ENCODE measurements at places on chromosomes 6 and 20. TPM values are rescaled to one million over a fixed set of nuclear protein-coding genes. Genes with fewer than 3 reads are reported as not detected.
A peak's percentile ranks its signal among the peaks of the same experiment; 100 is the strongest.

The SLPI gene
- not detected for polyA plus RNA-seq

GRCh38 chr6:127186889-127187288 lies 68.4 kb downstream of the RSPO3 start:
- H3K27ac ChIP-seq = no peak overlapping the region
- peak; percentile 18 for DNase-seq
- no peak overlapping the region for H3K4me3 ChIP-seq
- H3K4me1 ChIP-seq = no peaks in the 10 kb centered on the region
- H3K27me3 ChIP-seq = peaks cover 10% of the 10 kb centered on the region

The SLC35F1 gene
- polyA plus RNA-seq = not detected

GRCh38 chr6:43627008-43627825 lies 1.8 kb downstream of the GTPBP2 start:
- H3K4me1 ChIP-seq = peaks cover 49% of the 10 kb centered on the region
- peak overlapping the region; percentile 79 for H3K27ac ChIP-seq
- peak overlapping the region; percentile 26 for H3K4me3 ChIP-seq
- peaks cover 16% of the 10 kb centered on the region for H3K36me3 ChIP-seq
- H3K27me3 ChIP-seq = no peaks in the 10 kb centered on the region
- DNase-seq = no peak

DNA sequence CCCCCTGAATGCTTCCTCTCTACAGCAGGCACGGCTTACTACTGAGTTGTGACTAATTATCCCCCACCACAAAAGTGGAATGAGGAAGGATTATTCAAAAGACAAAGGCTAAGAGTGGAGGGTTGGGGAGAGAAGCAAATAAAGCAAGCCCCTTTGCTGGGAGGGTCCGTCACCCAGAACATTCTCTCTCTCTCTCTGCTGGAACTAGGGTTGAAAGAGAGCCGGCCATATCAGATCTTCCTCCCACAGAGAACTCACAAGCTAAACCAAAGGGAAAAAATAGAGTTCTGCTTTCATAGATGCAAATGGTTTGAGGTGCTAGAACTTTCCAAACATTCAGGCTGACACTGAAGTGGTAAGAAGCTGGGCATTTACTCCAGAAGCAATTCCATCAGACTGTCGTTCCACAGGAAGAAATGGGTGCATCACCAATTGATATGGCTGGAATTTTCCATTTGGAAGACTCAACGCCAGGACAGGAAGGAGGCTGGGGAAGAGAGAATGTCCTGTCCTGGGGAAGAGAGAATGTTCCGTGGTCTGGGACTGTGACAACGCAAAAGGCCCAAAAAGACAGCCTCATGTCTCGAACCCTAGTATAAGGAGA lies 7.9 kb downstream of the ZMYND8 start:
- no peak overlapping the region for H3K4me3 ChIP-seq
- no peaks in the 10 kb centered on the region for H3K27me3 ChIP-seq
- peaks cover 41% of the 10 kb centered on the region for H3K4me1 ChIP-seq
- no peak overlapping the region for H3K27ac ChIP-seq

GRCh38 chr6:33552252-33552651 lies 27.8 kb downstream of the BAK1 start:
- no peaks in the 10 kb centered on the region for H3K36me3 ChIP-seq
- DNase-seq = no peak
- no peak overlapping the region for H3K27ac ChIP-seq
- no peak overlapping the region for H3K4me3 ChIP-seq
- H3K27me3 ChIP-seq = no peaks in the 10 kb centered on the region
- H3K4me1 ChIP-seq = peaks cover 6% of the 10 kb centered on the region

The CRISP3 gene
- not detected for polyA plus RNA-seq

DNA sequence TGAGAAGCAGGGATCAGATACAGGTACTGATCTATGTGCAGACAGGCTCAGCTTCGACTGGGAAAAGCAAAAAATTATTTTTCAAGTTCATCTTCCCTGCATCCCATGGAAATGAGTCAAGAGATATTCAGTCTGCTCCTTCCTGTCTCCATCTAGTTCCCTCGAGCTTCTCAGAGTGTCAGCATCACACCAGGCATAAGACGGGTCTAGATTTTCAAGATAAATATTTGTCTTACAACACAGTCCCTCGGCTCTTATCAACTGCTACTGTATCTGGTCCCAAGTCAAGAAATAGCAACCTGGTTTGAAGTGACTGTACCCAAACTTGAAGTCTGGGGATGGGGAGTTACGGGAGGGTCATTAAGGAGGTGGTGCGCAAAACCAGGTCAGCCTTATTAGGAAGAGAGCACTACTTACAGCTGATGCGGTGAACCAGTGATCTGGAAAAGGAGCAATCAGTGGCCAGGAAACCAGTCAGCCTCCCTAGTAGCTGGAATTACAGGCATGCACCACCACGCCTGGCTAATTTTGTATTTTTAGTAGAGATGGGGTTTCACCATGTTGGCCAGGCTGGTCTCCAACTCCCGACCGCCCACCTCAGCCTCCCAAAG lies 29.7 kb downstream of the ZMYND8 start:
- no peak for DNase-seq
- peak overlapping the region; percentile 78 for H3K27ac ChIP-seq
- no peak overlapping the region for H3K4me3 ChIP-seq
- H3K27me3 ChIP-seq = no peaks in the 10 kb centered on the region
- peaks cover 49% of the 10 kb centered on the region for H3K4me1 ChIP-seq

The MLN gene
- not detected for polyA plus RNA-seq

The PRL gene
- polyA plus RNA-seq = not detected

The MATN4 gene
- polyA plus RNA-seq = not detected

DNA sequence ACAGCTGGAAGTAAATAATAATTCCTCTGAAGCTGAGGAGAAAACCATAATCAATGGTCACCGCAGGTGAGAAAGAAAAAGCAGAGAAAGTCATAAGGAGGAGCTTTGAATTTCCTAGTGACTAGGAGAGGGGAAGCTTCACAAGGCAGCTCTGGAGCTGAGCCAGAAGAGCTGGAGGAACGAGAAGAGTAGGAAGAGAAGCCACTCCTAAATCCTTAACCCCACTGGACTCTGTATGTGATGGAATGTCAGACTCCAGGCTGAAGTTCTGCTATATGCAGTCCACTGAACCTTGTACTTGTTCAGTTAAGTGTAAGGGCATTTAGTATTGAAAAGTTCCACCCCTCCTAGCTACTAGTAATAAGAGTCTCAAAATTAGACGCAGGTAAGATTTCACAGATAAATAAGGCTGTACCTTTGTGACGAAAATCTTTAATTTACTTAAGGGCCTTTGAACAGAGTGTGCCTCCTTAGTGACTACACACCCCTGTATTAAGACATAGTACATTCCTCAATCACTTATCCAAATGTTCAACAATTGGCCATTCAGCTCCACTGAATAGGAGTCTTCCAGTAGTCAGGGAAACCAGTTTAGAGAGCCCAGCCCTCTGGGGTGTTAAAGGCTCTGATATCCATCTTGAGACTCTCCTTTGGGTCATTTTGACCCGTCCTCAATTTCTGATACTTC lies 71.4 kb upstream of the UFL1 start:
- no peak for DNase-seq
- peaks cover 4% of the 10 kb centered on the region for H3K27me3 ChIP-seq
- H3K36me3 ChIP-seq = peaks cover 4% of the 10 kb centered on the region
- H3K4me3 ChIP-seq = no peak overlapping the region
- no peaks in the 10 kb centered on the region for H3K4me1 ChIP-seq
- H3K27ac ChIP-seq = no peak overlapping the region

GRCh38 chr6:52909131-52909530 lies 367 bp downstream of the GSTA3 start:
- no peaks in the 10 kb centered on the region for H3K4me1 ChIP-seq
- no peak overlapping the region for H3K4me3 ChIP-seq
- no peaks in the 10 kb centered on the region for H3K36me3 ChIP-seq
- H3K27me3 ChIP-seq = peaks cover 11% of the 10 kb centered on the region
- DNase-seq = no peak
- H3K27ac ChIP-seq = no peak overlapping the region

The CRIP3 gene
- polyA plus RNA-seq = 6.5 TPM

GRCh38 chr6:108795122-108795521 lies 53.1 kb upstream of the ARMC2 start:
- no peaks in the 10 kb centered on the region for H3K36me3 ChIP-seq
- DNase-seq = no peak
- peaks cover 19% of the 10 kb centered on the region for H3K4me1 ChIP-seq
- no peak overlapping the region for H3K27ac ChIP-seq
- no peak overlapping the region for H3K4me3 ChIP-seq

The PDYN gene
- polyA plus RNA-seq = not detected

The B3GAT2 gene
- 0.26 TPM for polyA plus RNA-seq

GRCh38 chr6:126625019-126625418 lies 285.1 kb downstream of the CENPW start:
- H3K36me3 ChIP-seq = no peaks in the 10 kb centered on the region
- DNase-seq = no peak
- H3K27me3 ChIP-seq = peaks cover 4% of the 10 kb centered on the region
- no peak overlapping the region for H3K4me3 ChIP-seq
- H3K27ac ChIP-seq = no peak overlapping the region

The DEFB121 gene
- polyA plus RNA-seq = not detected

The LRRC73 gene
- not detected for polyA plus RNA-seq

The BACH2 gene
- 79.8 TPM for polyA plus RNA-seq

DNA sequence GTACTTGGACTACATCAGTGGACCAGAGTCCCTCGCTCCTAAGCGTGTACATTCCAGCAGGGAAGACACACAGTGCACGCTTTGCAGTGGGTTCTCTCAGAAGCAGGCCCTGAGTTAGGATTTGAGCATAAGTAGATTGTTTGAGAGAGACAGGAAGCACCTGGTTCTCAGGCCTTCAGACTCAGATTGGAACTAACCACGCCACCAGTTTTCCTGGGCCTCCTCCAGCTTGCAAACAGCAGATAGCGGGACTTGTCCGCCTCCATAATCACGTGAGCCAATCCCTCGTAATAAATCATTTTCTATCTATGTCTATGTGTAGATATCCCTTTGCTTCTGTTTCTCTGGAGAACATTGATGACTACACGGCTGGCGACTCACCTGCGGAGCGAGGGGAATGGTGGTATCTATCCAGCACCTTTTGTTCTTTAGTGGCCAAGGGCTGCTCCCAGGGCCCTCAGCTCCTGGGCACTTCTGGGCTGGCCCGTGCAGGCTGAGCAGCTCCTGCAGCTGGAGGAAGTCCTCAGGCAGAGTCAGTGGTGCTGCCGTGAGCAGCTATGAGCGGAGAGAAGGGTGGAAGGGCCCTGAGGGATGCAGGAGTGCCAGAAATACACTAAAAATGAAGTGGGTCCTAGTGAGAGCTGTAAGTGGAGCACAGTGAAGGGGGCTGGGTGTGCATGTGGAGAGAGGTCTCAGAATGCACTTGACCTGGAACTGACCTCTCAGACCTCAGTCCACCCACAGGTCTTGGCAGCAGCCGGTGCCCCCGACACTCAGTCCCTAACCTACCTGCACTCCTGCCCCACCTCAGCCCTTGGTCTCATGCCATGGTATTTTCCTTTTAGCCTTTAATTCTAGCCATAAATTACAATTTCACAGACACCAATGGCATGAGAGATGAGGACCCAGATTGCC lies 76.9 kb downstream of the STK35 start:
- peaks cover 14% of the 10 kb centered on the region for H3K27me3 ChIP-seq
- peaks cover 7% of the 10 kb centered on the region for H3K4me1 ChIP-seq
- H3K36me3 ChIP-seq = no peaks in the 10 kb centered on the region
- no peak overlapping the region for H3K4me3 ChIP-seq
- DNase-seq = no peak

The KHDRBS2 gene
- 12.1 TPM for polyA plus RNA-seq

DNA sequence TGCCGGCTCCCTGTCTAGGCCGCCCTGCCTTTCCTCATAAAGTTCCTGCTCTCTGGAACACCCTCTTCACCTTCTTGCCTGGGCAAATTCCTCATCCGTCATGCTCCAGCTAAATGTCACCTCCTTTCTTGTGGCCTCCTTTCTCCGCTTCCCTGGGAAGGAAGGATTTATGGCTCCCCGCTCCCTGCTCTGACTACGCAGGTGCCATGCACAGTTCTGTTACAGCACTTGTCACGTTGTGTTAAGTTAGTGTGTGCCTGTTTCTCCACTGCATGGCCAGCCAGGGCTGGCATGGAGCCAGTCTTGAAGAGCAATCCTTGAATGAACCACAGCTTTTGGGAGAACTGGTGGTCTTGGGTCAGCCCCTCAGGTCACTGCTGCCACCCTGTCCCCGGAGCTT lies 61.7 kb downstream of the CD40 start:
- H3K27me3 ChIP-seq = peaks cover 20% of the 10 kb centered on the region
- H3K36me3 ChIP-seq = no peaks in the 10 kb centered on the region
- no peak overlapping the region for H3K4me3 ChIP-seq
- DNase-seq = no peak

GRCh38 chr6:37085198-37085597 lies 79.7 kb downstream of the FGD2 start:
- H3K4me3 ChIP-seq = no peak overlapping the region
- DNase-seq = no peak
- no peaks in the 10 kb centered on the region for H3K36me3 ChIP-seq
- H3K4me1 ChIP-seq = no peaks in the 10 kb centered on the region
- H3K27ac ChIP-seq = peak overlapping the region; percentile 20

GRCh38 chr6:44489910-44490604 lies 102.6 kb downstream of the CDC5L start:
- H3K4me1 ChIP-seq = no peaks in the 10 kb centered on the region
- H3K4me3 ChIP-seq = no peak overlapping the region
- H3K27ac ChIP-seq = no peak overlapping the region
- no peaks in the 10 kb centered on the region for H3K36me3 ChIP-seq

The HTR1E gene
- not detected for polyA plus RNA-seq

GRCh38 chr6:90429713-90430112 lies 133.1 kb upstream of the BACH2 start:
- peaks cover 44% of the 10 kb centered on the region for H3K36me3 ChIP-seq
- H3K27me3 ChIP-seq = no peaks in the 10 kb centered on the region
- no peak overlapping the region for H3K4me3 ChIP-seq
- peaks cover 12% of the 10 kb centered on the region for H3K4me1 ChIP-seq
- DNase-seq = no peak

The MYH7B gene
- polyA plus RNA-seq = 0.24 TPM

DNA sequence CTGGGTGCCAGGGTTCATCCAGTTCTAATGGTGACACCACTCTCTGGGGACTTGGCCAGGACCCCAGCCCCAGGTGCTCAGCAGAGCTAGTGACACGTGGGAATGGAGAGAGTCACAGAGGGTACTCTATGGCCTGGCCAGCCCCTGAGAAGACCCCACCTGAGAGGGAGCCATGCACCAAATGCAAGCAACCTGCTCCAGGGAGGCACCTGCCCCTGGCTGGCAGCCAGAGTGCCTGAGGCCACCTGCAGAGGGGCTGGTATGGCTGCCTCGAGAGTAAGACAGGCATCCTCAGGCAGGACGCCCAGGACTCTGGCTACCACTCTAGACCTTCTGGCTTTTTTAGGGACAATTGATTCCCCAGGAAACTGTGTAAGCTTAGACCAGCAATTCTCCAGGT lies 38.6 kb upstream of the CST7 start:
- no peak overlapping the region for H3K4me3 ChIP-seq
- no peaks in the 10 kb centered on the region for H3K36me3 ChIP-seq
- no peaks in the 10 kb centered on the region for H3K27me3 ChIP-seq
- no peak for DNase-seq
- H3K4me1 ChIP-seq = no peaks in the 10 kb centered on the region

DNA sequence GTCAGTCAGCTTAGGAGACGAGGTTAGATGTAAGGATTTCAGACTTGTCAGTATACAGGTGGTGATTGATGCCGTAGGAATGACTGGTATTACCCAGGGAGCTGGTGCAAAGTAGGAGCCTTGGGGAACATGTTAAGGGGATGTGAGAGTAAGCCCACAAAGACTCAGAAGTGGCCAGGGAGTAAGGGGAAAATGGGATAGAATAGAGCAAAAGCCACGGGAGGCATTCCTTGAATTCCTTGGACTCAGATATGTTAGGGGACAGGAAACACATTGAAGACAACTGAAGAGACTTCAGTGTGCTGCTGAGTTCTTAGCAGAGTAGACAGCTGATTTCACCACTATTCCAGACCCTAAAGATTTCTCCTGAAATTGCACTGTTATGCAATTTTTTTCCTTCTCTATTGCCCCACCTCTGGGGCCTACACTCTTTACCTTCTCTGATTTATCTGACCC lies 1.2 kb upstream of the ACAT2 start:
- H3K4me1 ChIP-seq = peaks cover 22% of the 10 kb centered on the region
- no peaks in the 10 kb centered on the region for H3K27me3 ChIP-seq
- H3K36me3 ChIP-seq = no peaks in the 10 kb centered on the region
- DNase-seq = no peak

Measured in naive B cell (primary cell).